CD4-positive, alpha-beta T cell treated with Interleukin-1 beta for 1 hour (primary cell): ENCODE measurements at places on chromosomes 2 and 18.
A peak's percentile ranks its signal among the peaks of the same experiment; 100 is the strongest.

GRCh38 chr2:64601034-64601754 is 52.5 kb downstream of the SERTAD2 start:
- DNase-seq = no peak

- no peak for DNase-seq
These were observed 91.0 kb downstream of the TGIF1 start for GRCh38 chr18:3540805-3541548.

GRCh38 chr18:1648712-1649111 is 744.0 kb downstream of the ADCYAP1 start:
- no peak for DNase-seq

DNA sequence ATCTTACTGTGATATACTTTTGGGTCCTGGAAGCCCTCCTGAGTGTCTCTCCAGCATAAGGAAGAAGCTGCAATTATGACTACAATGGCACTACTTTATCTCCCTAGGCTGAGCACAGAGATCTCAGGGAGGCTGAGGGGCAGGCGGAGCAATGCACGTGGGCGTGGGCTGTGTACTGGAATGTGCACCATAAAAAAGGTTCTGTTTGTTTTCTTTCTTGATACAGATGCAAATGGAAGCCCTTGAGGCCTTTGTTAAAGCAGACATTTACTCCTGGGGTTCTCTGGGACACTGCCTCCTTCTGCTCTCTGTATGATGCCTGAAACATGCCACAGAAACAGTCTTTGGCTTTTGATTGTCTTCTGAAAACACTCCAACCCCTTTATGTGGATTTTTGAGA is 79.1 kb upstream of the DLX2 start:
- no peak for DNase-seq

DNA sequence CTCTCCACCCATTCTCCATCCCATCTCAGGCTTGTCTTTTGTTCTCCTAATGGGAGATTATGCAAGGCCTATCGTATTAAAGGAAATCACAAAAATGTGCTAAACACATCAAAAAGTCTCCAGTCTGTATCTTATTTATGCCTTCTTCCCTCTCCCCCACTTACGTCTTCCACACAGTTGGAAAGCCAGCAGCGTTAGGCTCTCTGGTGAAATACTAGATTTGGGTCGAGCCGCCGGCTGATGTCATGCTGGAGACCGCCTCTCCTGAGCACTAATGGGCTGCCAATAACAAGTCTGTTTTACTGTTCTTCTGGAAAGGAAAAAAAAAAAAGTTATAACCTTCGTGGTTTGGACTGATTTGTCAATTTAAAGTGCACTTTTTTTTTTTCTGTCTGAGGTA is 182.7 kb upstream of the SIX2 start:
- no peak for DNase-seq

DNA sequence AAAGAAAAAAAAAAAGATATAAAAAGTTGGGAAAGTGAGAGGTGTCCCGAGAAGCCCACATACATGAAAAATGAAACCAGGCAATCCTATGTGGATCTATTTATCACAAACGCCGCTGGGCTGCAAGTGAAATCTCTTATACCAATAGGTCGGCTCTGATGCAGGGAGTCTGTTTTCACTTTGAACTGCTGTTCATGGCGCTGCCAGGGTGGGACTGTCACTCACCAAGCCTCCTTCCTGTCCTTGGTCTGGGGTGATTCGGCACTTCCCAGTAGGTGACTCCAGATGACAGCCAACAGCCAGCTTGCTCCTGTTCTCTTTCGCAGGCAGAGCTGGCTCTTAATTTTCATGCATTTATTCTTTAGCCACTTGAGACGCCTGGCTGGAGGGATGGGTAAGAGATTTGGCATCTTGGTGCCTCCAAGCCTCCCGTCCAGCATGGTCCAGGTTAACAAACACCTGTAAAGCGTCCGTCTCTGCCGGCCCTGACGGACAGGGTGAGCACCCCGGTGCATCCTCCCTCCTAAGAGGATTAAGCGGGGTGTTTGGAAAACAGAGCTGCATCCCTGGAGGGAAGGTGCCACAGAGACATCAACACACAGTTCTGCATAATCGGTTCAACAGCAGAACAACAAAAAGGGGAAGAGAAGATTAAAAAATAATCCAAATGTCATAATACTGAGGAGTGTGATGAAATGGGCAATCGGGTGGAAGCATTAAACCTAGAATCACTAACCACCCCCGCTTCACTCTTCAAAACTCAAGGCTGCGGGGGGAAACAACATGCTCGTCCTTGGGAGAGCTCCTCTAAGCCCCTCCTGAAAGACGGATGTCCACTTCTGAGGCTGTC is 58.7 kb downstream of the STEAP3 start:
- no peak for DNase-seq

DNA sequence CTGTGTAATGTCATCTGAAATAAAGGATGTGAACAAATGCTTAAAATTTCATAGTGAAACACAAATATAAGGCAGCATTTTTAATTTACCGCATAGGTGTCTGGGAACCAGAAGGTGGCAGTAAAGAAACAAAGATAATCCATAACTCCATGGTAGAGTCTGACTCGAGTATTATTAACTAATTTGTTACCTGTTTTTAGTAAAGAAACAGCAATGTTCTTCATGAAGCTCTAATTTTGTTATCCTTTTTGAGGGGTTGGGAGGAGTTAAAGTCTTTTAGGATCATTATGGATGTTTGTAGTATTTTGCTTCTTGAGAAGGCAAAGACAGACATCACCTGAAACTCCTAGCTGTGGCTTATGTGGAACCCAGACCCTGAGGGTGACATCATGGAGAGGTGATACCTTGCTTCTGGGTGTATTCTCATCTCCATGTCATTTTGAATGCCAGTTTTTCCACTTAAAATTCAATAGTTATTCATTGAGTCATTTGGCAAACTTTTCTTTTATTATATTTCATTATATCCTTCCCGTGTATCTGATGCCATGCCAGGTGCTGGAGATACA is 286.2 kb upstream of the EPAS1 start:
- no peak for DNase-seq

GRCh38 chr2:119436993-119437772 is 5.5 kb downstream of the TMEM37 start:
- DNase-seq = no peak

GRCh38 chr2:100817388-100817985 is 2.5 kb upstream of the NPAS2 start:
- DNase-seq = no peak

GRCh38 chr2:104501342-104501741 is 352.6 kb upstream of the POU3F3 start:
- no peak for DNase-seq

- no peak for DNase-seq
These were observed 70.2 kb upstream of the LYPD6B start for GRCh38 chr2:148968301-148968700.

- no peak for DNase-seq
These were observed 220.1 kb downstream of the IKZF2 start for GRCh38 chr2:212931271-212931670.

DNA sequence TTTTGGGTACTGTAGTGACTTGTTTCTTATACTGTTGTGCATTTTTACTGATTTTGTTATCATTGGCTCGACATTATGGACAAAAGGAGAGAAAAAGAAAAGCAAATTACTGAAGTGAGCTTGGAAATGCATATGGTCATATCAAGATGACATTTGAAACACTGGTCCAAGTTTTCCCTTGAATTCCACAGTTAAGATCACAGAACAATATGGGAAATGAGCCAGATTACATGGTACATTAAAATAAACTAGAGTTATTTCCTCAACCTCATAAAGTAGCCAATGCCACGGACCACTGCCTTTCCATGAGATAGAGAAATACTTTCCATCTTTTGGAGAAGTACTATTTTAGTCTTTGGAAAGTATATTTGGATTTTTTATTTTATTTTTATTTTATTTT is 62.0 kb upstream of the SGPP2 start:
- DNase-seq = no peak

DNA sequence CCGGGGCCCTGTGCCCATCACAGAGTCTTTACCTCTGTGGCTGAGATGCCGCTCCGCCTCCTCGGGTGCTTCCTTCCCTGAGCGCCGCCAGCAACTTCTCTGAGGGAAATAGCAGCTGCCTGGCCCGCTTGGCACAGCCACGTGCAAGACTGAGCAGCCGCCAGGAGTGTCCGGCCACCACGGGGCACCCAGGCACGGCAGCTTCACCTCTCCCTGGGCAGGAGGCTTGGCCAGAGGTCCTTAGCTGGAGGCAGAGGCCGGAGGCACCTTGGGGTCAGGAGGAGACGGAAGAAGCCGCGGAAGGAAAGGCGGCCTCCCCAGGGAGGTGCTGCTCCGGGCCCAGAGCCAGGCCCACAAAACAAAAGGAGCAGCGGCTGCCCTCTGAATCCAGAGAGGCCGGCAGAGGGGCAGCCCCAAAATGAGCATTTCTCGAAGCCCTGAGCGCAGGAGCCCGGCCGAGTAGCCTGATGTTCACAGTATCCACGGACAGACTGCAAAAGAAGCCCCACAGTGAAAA is 6.0 kb upstream of the LIMS2 start:
- no peak for DNase-seq

- DNase-seq = no peak
These were observed 193.4 kb downstream of the HAUS1 start for GRCh38 chr18:46297621-46298020.

- peak; percentile 53 for DNase-seq
These were observed 186.6 kb downstream of the NRP2 start for GRCh38 chr2:205868773-205869333.

GRCh38 chr2:210593166-210593565 is 36.8 kb downstream of the CPS1 start:
- DNase-seq = no peak

GRCh38 chr18:43274526-43274925 is 2.8 kb downstream of the SYT4 start:
- no peak for DNase-seq

DNA sequence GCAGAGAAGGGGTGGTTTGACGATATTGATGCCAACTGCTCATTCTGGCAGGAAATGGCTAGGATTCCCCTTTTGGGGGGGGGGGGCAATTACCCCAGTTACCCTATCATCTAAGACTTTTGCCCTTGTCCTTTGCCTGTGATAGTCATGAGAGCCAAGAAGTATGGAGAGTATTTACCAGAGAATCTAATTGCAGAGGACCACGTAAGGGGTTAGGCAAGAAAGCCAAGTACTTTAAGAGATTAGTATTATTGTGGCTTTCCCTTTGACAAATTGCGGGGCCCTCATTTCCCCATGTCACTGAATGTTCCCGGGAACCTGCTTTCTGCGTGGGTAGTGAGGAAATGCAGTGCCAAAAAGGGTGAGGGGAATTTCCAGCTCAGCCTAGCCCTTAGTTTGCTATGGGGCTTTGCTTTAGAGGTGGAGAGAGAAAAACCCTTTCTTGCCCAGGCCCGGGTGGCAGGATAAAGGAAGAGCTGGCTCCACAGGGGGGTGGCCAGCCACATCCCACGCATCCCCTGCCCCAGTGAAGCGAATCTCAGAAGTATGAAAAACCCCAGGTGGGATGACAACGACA is 1.5 kb downstream of the AQP4 start:
- no peak for DNase-seq

- no peak for DNase-seq
These were observed 36.9 kb downstream of the NCKAP5 start for GRCh38 chr2:133531382-133531781.

- no peak for DNase-seq
These were observed 435 bp downstream of the RNF181 start for GRCh38 chr2:85596026-85596333.

DNA sequence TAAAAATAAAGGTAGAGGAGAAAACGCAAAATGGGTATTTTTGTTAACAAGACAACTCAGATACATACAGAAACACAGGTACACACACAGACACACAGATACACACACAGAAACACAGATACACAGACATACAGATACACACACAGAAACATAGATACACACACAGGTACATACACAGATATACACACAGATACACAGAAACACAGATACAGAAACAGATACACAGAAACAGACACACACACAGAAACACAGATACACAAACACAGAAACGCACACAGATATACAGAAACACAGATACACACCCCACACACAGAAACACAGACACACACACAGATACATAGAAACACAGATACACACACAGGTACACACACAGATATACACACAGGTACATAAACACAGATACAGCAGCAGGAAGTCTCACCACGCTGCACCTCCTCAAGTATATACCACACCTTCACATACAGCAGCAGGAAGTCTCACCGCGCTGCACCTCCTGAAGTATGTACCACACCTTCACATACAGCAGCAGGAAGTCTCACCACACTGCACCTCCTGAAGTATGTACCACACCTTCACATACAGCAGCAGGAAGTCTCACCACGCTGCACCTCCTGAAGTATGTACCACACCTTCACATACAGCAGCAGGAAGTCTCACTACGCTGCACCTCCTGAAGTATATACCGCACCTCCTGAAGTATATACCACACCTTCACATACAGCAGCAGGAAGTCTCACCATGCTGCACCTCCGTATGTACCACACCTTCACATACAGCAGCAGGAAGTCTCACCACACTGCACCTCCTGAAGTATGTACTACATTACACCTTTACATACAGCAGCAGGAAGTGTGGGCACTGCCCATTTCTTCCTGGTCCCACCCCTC is 250.5 kb downstream of the HDAC4 start:
- peak; percentile 42 for DNase-seq

- no peak for DNase-seq
These were observed 528.0 kb upstream of the TNP1 start for GRCh38 chr2:217387776-217388387.

DNA sequence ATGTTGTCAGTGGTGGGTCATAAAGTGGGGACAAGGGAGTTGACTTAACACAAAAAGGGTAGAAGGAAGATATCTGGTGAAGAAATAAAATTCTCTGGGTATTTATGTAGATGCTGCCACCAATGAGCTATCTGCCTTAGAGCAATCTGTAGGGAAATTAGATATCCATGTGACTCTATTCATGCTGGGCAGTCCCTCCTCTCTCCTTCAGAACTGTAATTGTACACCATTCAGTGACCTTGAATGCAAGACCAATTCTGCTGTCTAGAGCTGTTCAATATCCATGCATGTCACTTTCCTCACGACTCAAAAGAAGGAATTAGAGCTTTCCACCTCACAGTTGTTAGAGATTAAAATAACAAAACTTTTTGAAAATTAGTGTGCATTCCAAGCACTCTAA is 28.6 kb upstream of the TDRD15 start:
- no peak for DNase-seq

- DNase-seq = no peak
These were observed 139.2 kb downstream of the CCDC102B start for GRCh38 chr18:68937029-68937599.

DNA sequence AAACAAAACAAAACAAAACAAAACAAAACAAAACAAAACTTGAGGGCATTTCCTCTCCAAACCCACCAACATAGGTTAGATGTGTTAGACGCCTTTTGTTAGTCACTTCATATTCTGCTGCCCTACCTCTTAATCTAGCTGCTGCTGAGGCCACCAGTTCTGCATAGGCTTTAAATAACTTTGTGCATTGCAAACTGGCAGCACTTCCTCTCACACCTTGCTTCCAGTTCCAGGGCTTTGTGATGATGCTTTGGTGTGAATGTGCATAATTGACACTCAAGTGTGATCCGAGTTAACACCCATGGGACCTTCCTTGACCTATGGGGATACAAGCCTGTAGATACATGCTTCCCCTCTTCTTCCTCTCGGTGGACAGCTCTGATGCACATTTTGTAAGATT is 2.3 kb upstream of the SERPINB11 start:
- no peak for DNase-seq

GRCh38 chr2:239951825-239952224 is 73.3 kb downstream of the NDUFA10 start:
- no peak for DNase-seq
